Right renal cortex interstitium (tissue), 3 donors: ENCODE measurements at places on chromosomes 12 and 14.

GRCh38 chr14:90204516-90204915 lies 51.8 kb upstream of the PSMC1 start:
- no peak for DNase-seq

- no peak for DNase-seq
These were observed 1.5 kb downstream of the RFLNA start for GRCh38 chr12:124296295-124296915.

DNA sequence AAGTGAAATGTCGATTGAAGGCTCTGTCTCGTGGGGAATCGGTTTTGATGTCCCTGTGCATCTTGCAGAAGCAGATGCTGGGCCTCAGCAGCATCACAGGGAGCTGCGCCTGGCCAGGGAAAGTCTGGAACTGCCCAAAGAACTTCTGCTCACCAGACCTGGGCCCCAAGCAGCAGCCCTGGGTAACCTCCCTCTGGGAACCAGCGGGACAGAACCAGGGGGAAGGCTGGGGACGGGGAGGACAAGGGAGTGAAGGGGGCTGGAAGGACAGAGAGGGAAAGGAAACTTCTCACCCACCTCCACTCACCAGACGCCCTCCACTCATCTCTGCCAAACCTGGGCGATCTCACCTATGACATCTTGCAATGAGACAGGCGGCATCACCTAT lies 26.8 kb upstream of the C14orf180 start:
- DNase-seq: no peak

GRCh38 chr12:94507455-94507854 lies 47.8 kb upstream of the CEP83 start:
- DNase-seq: no peak
